ENCODE measurements at places on chromosomes 5 and 9.

GRCh38 chr5:164763206-164763605 lies 1257.8 kb downstream of the MAT2B start:
- no peak for DNase-seq

GRCh38 chr9:78296201-78296892 lies 578 bp upstream of the PSAT1 start:
- peak; percentile 82 for DNase-seq

DNA sequence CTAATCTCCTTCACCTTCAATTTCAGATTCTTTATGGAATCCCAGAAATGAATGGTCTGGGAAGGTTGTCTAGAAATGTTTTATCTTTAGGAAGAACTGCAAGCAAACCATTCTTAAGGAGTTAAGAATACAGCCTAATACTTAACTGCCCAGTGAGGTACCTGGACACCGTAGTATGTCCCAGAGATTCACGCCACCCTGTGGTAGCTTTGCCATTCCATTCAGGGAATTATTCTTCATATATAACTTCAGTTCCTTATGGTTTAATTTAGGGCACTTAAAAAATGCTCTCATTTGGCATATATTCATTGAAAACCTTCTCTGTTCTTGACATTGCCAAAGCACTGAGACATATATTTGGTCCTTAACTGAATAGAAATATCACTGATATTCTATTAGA lies 49.7 kb downstream of the ACTBL2 start:
- peak; percentile 39 for DNase-seq

GRCh38 chr5:107538805-107539445 lies 131.8 kb downstream of the EFNA5 start:
- DNase-seq: no peak

GRCh38 chr5:135371622-135372232 lies 27.3 kb downstream of the MACROH2A1 start:
- no peak for DNase-seq

GRCh38 chr5:1747079-1747802 lies 52.4 kb downstream of the MRPL36 start:
- no peak for DNase-seq

- no peak for DNase-seq
Measured at GRCh38 chr5:65961633-65962032, 35.3 kb downstream of the ERBIN start.

Data from GM23338 (cell line).